ENCODE measurements at places on chromosomes 12 and 14.

GRCh38 chr14:77917491-77918201 is 117.7 kb downstream of the ADCK1 start:
- DNase-seq, result no peak

DNA sequence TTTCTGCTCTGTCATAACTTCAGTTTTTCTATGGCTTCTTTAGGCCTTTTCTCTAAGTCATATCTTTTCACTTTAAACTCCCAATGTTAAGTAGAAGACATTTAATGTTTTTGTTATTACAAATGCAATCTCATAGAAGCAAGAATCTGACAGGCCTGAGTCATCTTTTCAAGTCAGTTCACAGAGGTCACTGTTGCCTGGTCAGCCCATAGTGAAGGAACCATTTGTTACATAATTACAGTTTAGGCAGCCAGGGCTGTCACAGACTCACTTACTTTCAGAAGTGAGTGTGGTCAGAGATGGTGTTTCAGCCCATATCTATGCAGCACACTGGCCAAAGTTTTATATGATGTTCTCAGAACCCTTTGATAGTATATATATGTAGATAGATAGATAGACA is 46.5 kb downstream of the CCER1 start:
- peak; percentile 72 for DNase-seq

- no peak for DNase-seq
Observed at GRCh38 chr12:2328661-2329060, 275.9 kb downstream of the CACNA1C start.

GRCh38 chr14:69260861-69261564 is 1.1 kb downstream of the GALNT16 start:
- no peak for DNase-seq

- DNase-seq, result peak; percentile 20
Observed at GRCh38 chr12:43776498-43776897, 17.7 kb downstream of the IRAK4 start.

- no peak for DNase-seq
Observed at GRCh38 chr12:14935031-14935430, 3.3 kb downstream of the ERP27 start.

GRCh38 chr14:61271552-61271951 is 9.6 kb downstream of the TMEM30B start:
- no peak for DNase-seq

- no peak for DNase-seq
Observed at GRCh38 chr12:58880639-58881038, 39.7 kb downstream of the LRIG3 start.

DNA sequence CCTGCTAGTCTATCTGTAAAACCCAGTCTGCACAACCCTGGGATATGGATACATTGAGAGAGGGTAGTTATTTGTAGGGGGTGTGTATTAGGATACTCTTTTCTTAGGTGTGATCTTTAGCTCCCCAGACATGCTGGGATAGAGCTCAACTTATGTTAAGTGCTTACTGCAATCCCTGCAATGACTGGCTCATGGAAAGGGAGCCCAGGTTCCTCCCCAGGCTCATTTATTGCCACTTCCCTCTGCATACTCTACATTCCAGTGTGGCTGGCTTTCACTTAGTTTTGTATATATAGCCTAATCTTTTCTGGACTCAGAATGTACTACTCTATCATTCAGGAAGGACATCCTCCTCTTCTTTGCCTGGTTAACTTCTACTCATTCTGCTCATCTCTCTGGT is 172.0 kb downstream of the SYT10 start:
- no peak for DNase-seq

GRCh38 chr12:113062502-113063395 is 6.2 kb downstream of the DTX1 start:
- no peak for DNase-seq

DNA sequence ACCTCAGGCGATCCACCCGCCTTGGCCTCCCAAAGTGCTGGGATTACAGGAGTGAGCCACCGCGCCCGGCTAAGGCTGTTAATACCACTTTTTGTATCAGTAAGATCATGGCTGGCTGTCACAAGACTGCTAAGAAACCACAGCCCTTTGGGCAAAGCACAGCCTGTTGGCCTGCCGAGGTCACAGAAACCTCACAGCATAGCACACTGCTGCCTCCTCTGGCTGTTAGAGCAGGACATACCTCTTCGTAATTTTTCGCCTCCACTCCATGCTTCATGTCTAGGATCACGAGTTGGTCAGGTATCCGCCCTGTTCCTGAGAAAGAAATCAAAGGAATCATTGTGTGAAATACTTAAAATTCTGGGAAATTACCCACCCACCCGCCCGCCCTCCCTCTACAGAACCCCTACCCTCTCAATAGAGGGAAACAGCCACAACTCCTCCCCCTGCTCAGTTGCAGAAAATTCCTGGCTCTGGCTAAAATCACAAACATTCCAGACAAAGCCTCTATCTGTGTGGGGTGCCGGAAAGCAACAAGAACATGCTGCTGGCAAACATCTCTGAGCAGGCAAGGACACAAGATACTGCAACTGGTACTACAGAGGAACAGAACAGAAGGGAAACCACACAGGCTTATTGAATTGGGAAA is 20.7 kb upstream of the NEK9 start:
- peak; percentile 73 for DNase-seq

- no peak for DNase-seq
Observed at GRCh38 chr12:9776781-9777180, 16.1 kb upstream of the CD69 start.

DNA sequence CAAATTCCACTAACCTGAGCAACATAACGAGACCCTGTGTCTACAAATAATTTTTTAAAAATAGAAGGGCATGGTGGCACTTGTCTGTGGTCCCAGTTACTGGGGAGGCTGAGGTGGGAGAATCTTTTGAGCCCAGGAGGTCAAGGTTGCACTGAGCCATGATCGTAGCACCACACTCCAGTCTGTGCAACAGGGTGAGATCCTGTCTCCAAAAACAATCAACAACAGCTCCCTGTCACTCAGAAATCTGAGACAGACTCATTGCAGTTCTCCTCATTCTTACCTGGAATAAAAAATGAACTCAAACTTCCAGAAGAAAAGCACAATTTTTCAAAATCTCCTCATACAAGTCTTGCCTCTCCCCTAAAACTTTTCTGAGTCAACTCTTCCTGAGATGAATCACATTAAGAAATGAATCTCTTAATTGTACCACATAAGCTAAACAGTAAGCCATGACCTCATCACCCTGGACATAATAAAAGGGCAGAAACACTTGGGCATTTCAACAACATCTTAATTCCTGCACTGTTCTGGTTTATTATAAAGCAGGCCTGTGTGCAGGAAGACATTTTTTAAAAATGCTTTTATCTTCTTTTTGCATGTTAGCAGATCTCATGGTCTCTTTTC is 214.3 kb upstream of the CDKN3 start:
- peak; percentile 63 for DNase-seq

- peak; percentile 53 for DNase-seq
Observed at GRCh38 chr14:68947802-68948201, 31.3 kb downstream of the ACTN1 start.

GRCh38 chr14:89290813-89291212 is 126.2 kb downstream of the FOXN3 start:
- no peak for DNase-seq

DNA sequence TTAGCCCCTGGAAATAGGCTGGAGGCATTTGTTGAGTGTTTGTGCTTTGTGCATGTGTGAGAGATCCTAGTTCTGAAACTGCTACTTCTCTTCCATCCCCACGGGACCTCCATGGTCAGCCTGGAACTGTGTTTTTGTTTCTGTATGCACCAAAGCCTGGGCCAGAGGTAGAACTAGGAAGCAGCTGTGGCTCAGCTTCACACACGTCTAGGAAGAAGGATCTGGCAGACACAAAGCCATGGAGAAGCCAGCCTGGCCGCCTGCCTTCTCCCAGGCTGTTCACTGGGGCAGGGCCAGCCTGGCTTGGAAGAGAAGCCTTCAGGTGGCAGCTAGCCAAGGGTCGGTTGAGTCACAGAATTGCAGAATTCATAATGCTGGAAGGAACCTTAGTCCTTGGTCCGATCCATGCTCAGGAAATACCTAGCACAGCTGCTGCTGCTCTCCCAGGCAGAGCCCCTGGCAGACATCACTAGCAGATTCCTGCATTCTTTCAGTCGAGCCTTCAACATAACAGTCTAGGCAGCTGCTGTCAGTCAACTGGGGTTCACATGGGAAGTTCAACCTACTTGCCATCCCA is 27.0 kb downstream of the RIN3 start:
- DNase-seq, result peak; percentile 100
